Skin of body (tissue), 3 donors: ENCODE measurements at places on chromosomes 6 and 20. TPM values are rescaled to one million over a fixed set of nuclear protein-coding genes. Genes with fewer than 3 reads are reported as not detected.

The UST gene
- total RNA-seq, result 25.0 TPM

The ENPP5 gene
- total RNA-seq, result 0.99 TPM

The EMILIN3 gene
- total RNA-seq, result 18.4 TPM

The CFB gene
- total RNA-seq, result 2.2 TPM

The MYLK4 gene
- 1.4 TPM for total RNA-seq

The HLA-F gene
- 14.7 TPM for total RNA-seq

The SUMO4 gene
- total RNA-seq, result 6.5 TPM

The EEF1A1 gene
- total RNA-seq, result 15,649 TPM

The RBM12 gene
- 39.2 TPM for total RNA-seq

The SPATS1 gene
- total RNA-seq, result not detected

The UNC5CL gene
- 0.30 TPM for total RNA-seq

The SCRT2 gene
- total RNA-seq, result not detected

The CNBD2 gene
- total RNA-seq, result 2.7 TPM

The RNF5 gene
- total RNA-seq, result 28.5 TPM

The HCRTR2 gene
- total RNA-seq, result not detected

The CGA gene
- 32.0 TPM for total RNA-seq

The MAFB gene
- total RNA-seq, result 20.6 TPM

The ADAM33 gene
- 53.2 TPM for total RNA-seq

The VNN1 gene
- total RNA-seq, result 0.89 TPM

The WFDC12 gene
- total RNA-seq, result 1.1 TPM

The OSBPL2 gene
- total RNA-seq, result 39.0 TPM

The FUCA2 gene
- total RNA-seq, result 13.6 TPM

The IRAK1BP1 gene
- total RNA-seq, result 9.0 TPM

The PCIF1 gene
- 13.5 TPM for total RNA-seq

The DEFB124 gene
- total RNA-seq, result not detected

The PBX2 gene
- 51.6 TPM for total RNA-seq

The AGER gene
- total RNA-seq, result 2.7 TPM

The ZFP57 gene
- total RNA-seq, result 0.59 TPM

The CLPSL1 gene
- total RNA-seq, result not detected

The FARS2 gene
- 25.4 TPM for total RNA-seq

The KIAA1755 gene
- 1.3 TPM for total RNA-seq

The GABRR1 gene
- total RNA-seq, result 0.20 TPM

The ENPP3 gene
- total RNA-seq, result 2.0 TPM

The KCNK5 gene
- total RNA-seq, result 1.4 TPM

The SIRPD gene
- total RNA-seq, result 0.39 TPM

The C6orf52 gene
- total RNA-seq, result not detected

The TRIM31 gene
- total RNA-seq, result not detected

The SLC4A11 gene
- 0.59 TPM for total RNA-seq

The FOXF2 gene
- total RNA-seq, result 0.59 TPM

The NKX2-2 gene
- not detected for total RNA-seq

The OLIG3 gene
- total RNA-seq, result not detected

The TP53TG5 gene
- not detected for total RNA-seq

The ASIP gene
- total RNA-seq, result 7.6 TPM

The PRICKLE4 gene
- total RNA-seq, result 2.4 TPM

The TRIM10 gene
- total RNA-seq, result 2.2 TPM
